Ascending aorta (tissue), 2 donors: ENCODE measurements at places on chromosomes 2 and 18. TPM values are rescaled to one million over a fixed set of nuclear protein-coding genes. Genes with fewer than 3 reads are reported as not detected.
A peak's percentile ranks its signal among the peaks of the same experiment; 100 is the strongest.

The CNGA3 gene
- not detected for total RNA-seq

The L3MBTL4 gene
- not detected for total RNA-seq

DNA sequence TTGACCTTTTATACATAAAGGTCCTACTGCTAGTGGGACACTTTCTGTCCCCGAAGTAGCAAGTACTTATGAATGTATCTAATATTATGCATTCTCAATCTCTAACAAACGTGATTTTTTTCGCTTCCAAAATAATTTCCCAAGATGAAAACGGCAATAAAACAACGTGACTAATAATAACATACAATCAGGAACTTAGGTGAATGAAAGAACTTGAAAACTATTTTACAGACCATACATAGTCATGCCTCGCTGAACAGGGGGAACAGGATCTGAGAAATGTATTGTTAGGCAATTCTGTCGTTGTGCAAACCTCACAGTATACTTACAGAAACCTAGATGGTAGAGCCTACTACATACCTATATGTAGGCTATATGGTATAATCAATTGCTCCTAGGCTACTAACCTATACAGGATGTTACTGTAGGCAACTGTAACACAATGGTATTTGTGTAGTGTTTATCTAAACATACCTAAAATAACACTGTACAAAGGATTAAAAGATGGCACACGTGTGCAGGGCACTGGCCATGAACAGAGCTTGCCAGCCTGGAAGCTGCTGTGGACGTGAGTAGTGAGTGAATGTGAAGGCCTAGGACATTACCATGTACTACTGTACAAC, 2.5 kb downstream of the RTN4 start:
- peak overlapping the region; percentile 95 for H3K27ac ChIP-seq
- peak overlapping the region; percentile 79 for H3K4me3 ChIP-seq
- DNase-seq: no peak
- peaks cover 22% of the 10 kb centered on the region for H3K4me1 ChIP-seq
- no peaks in the 10 kb centered on the region for H3K27me3 ChIP-seq

DNA sequence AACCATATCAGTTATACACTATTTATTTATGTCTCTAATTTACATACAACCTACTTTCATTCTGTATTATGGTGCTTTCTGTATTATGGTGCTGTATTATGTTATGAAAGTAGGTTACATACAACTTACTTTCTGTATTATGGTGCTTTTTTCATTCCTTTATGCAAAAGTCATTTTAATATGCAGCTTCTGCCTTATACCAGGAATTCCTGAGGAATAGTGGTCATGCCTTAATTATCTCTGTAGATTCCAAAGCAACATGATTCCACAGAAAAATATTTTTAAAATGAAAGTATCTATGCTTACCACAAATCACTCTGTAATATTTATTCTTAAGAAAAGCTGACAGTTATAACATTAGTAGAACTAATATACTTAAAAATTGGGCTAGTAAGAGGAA, 922.0 kb upstream of the NRXN1 start:
- no peak overlapping the region for H3K27ac ChIP-seq
- no peaks in the 10 kb centered on the region for H3K36me3 ChIP-seq
- no peak for DNase-seq
- no peaks in the 10 kb centered on the region for H3K4me1 ChIP-seq
- no peak overlapping the region for H3K4me3 ChIP-seq
- H3K27me3 ChIP-seq: no peaks in the 10 kb centered on the region

The SNED1 gene
- total RNA-seq: 84.3 TPM

DNA sequence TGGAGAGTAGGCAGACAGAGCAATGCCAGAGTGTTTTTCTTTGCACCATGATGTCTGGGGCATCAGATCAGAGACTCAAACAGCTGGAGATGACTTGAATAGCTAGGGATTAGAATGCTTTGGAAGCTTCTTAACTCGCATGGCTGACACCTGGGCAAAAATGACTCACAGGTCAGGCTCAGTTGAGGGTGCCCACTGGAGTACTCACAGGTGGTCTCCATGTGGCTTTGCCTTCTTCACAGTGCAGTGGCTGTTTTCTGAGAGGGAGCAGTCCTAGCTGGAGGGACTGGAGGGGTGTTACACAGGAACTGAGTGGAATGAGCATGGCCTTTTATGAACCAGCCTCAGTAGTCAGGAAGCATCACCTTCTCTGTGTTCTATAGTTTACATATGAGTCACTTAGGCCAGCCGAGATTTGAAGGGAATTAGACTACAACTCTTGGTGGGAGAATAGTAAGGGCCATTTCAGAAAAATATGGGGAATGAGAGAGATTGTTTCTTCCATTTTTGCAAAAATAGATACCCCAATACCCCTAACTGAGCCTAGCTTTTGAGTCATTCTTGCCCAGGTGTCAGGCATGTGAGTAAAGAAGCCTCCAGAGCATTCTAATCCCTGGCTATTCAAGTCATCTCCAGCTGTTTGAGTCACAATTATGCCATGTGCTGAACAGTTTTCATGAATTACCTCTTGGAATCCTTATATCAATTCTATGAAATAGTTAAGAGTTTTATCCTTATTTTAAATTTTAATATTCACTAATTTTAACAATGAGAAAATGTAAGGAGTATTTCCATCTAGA, 7.1 kb upstream of the PPP1R1C start:
- no peak overlapping the region for H3K27ac ChIP-seq
- H3K4me1 ChIP-seq: no peaks in the 10 kb centered on the region
- H3K27me3 ChIP-seq: no peaks in the 10 kb centered on the region
- H3K36me3 ChIP-seq: no peaks in the 10 kb centered on the region
